Fibroblast of pulmonary artery (primary cell): ENCODE measurements at places on chromosomes 5 and 9.
A peak's percentile ranks its signal among the peaks of the same experiment; 100 is the strongest.

DNA sequence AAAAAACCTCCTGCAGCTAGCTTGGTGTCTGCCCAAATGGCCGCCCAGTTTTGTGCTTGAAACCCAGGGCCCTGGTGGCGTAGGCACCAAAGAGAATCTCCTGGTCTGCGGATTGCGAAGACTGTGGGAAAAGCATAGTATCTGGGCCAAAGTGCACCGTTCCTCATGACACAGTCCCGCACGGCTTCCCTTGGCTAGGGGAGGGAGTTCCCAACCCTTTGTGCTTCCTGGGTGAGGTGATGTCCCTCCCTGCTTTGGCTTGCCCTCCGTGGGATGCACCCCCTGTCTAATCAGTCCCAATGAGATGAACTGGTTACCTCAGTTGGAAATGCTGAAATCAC lies 83.0 kb upstream of the JAK2 start:
- DNase-seq = no peak

DNA sequence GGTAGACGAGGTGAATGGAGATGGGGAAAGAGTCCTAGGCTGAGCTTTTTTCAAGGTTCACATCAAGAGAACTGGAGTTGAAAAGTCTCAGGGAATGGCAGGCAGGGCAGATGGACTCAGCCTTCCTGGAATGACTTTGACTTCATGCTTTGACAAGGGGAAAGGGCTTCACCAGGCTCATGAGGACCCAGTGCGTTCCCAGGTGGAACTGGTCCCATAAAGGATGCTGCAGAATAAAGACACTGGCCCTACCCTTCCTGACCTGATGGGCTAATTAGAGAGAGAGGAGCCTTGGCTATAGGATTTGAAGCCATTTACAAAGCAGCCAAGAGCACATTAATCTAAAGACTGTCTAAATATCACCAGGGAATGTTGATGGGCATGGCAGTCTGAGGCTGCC lies 63.8 kb downstream of the IL31RA start:
- DNase-seq = no peak

DNA sequence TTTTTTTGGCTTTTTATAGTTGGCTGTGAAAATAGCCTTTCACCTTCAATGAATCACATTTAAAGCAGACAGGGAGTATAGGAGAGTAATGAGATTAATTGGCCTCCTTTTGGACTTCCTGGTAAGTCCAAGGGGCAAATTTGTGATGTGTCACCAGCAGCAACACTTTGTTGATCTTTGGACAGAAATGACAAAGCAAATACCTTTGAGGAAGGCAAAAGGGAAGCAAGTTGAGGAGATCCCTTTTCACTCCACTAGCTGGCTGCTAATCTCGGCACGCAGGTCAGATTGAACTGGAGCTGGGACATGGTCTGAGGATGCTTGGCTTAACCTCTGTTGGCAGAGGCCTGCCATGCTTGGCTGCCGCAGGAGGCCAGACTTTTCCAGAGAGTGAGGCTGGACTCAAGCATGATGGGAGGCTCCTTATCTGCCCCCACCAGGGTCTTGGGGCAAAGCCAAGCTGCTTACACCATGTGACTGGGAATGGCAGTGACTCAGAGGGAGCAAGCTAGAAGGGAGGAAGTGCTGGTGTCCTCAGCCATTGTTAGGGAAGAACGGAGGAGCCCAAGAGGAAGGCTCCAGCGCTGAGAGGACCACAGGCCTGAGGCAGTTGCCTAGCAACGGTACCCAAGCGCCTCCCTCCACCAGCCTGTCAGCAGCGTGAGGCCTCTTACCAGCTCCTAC lies 174.5 kb upstream of the MAP1B start:
- peak; percentile 94 for DNase-seq

DNA sequence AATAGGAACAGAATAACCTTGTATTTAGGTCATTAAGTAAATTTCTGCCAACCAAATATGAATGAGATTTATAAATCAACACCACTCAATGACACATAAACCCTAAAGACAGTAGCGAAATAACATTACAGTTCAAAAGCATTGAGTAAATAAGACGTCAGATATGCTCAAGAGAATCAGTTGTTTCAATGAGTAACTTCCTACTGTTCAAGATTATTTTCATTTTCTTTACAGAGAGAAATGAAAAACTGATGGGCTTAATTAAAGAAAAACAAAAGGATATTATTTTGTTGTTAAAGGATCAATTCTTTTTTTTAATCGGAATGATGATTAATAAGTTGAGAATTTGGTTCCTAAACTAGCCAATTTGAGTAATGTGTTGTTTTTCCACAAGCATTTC lies 150.1 kb downstream of the BNC2 start:
- peak; percentile 47 for DNase-seq

- DNase-seq = no peak
Observed at GRCh38 chr5:157113002-157113401, 4.2 kb upstream of the HAVCR2 start.

DNA sequence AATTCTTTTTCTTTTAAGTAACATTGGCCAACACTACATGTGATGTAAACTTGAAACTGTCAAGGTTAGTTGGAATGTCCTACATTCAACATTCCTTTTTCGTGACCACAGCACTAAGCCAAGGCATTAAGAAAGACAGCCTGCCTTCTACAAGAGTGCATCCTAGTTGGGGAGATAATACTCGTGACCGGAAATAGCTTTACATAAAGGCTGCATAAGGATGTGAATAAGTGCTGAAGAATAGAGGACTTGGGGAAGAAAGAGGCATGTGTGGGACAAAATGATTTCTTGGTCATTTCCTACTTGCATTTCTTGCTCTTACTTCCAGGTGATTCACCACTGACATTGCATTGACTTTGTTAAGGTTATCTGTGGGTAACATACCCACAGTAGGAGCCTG lies 282.0 kb downstream of the DMRT2 start:
- peak; percentile 1 for DNase-seq

GRCh38 chr9:68704814-68705530 lies at the start of gene PIP5K1B:
TSS of gene PIP5K1B (plus strand) at chr9:68705240. CDS start at chr9:68822615, 117,375 bp downstream.
- DNase-seq = peak; percentile 40

- DNase-seq = no peak
Observed at GRCh38 chr5:108206707-108207106, 175.2 kb downstream of the FBXL17 start.

GRCh38 chr5:1510631-1511030 lies 13.1 kb downstream of the LPCAT1 start:
- no peak for DNase-seq

GRCh38 chr5:35284364-35284763 lies 54.1 kb upstream of the PRLR start:
- no peak for DNase-seq

DNA sequence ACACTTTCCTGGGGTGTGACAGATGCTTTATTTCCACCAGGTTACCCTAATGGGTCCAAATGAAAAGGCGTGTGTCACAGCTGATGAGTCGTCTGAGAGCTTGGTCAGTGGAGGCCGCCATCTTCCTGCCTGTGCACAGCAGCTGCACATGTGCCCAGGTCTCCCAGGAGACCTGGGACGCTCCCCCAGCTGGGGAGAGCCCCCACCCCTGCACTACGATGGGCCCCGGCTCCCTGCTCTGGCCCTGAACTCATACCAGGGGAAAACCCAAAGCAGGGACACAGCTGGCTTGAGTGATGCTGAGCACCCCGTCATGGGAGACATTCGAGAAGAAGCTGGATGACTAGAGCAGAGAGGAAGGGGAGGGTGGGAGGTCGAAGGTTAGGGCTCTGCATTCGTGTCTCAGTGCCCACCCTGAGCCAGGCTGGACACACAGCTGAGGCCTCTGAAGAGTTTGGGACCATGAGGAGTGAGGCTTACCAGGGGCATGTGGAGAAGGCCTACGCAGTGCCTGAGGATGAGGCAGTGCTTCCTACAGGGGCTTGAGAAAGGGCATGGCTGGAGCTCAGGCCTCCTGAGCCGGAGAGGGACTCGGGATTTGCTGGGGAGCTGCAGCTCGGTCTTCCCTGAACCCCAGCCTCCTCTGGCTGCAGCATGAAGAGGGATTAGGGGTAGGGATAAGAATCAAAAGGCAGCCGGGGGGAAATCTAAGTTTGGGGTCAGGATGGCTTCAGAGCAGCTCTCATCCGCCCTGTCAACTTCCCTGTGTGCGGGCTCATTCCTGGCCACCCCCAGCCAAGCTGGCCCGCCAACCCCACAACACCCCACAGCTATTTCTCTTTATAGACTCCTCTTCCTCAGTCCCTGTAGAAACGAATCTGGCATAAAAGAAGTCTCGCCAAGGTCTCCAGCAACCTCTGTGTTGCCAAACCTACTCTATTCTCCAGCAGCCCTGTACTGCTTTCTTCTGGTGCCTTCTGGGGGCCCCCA lies 42.2 kb upstream of the RNU6ATAC start:
- DNase-seq = no peak

- no peak for DNase-seq
Observed at GRCh38 chr5:101326766-101327165, 423.7 kb upstream of the ST8SIA4 start.

- no peak for DNase-seq
Observed at GRCh38 chr9:8136477-8136876, 336.9 kb upstream of the DMAC1 start.

GRCh38 chr5:171395042-171395441 lies 7.4 kb downstream of the NPM1 start:
- no peak for DNase-seq

GRCh38 chr5:91494447-91494996 lies 111.4 kb upstream of the ARRDC3 start:
- DNase-seq = no peak

DNA sequence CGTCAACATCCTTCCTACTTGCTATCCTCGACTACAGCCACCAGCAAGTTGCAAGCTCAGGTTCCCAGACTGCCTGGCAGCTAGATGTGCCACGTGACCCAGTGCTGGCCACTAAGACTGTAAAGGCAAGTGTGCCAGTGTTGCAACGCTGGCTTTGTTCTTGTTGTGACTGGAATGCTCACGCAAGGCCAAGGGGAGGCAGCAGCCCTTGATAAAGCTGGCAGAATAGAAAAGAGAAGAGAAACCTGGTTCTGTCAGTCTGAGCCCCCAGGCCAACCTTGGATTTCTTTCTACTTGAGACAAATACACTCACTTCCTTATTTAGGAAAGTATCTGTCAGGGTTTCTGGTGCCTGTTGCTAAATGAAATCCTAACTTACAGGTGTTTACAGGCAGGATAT lies 113.0 kb downstream of the KLHL3 start:
- DNase-seq = peak; percentile 41

DNA sequence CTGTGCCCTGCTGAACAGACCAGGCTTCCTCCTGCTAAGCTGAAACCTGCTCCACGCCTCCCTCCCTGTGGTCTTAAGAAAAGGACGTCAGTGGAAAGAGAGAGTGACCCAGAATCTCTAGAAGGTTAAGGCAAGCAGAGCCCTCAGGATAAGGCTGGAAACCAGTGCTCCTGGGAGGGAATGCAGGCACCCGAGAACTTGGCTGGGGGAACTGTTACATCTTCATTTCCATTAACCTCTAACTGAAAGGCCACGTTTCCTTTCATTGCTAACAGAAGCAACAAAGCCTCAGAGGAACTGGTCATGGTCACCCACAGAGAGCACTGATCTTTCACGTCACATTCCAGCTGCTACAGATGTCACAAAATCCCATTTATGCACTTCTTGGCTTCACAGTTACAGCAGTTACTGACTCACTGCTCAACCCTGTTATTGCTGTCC lies 26.1 kb upstream of the AKNA start:
- DNase-seq = peak; percentile 24

- DNase-seq = no peak
Observed at GRCh38 chr9:90419221-90419851, 223.3 kb downstream of the DIRAS2 start.

DNA sequence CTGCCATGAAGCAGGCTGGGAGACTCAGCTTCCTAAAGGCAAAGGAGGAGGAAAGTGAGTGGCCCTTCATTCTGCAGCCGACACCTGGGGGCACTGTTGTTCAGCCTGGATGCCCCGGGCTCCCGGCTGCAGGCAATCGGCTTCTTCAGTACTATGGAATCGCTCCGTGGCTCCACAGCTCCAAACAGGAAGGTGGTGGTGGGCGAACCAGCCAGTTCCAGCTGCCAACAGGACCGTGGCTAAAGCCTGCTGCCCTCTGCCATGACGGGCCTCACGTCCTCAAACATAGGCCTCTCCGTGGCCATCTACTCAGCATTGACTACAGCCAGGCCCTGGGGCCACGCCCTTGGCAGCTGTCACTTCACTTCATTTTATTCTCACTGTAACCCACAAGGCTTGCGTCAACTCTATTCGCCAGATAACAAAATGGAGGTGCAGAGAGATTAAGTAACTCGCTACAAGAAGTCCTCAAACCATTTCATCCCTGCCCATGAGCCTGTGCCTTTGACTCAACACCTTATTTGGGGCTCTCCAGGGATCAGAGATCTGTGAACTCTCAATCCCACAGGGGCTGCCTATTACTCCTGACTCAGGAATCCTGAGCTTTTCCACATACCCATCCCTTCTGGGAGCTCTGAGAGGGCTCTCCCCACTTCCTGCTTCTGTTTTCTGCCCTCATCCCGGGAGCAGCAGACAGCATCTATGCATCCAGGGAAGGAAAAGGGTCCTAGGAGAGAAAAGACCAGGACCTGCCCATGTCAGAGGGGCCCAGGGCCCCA lies 38.0 kb downstream of the PAX5 start:
- peak; percentile 73 for DNase-seq

- no peak for DNase-seq
Observed at GRCh38 chr5:544675-545355, 20.6 kb upstream of the SLC9A3 start.

DNA sequence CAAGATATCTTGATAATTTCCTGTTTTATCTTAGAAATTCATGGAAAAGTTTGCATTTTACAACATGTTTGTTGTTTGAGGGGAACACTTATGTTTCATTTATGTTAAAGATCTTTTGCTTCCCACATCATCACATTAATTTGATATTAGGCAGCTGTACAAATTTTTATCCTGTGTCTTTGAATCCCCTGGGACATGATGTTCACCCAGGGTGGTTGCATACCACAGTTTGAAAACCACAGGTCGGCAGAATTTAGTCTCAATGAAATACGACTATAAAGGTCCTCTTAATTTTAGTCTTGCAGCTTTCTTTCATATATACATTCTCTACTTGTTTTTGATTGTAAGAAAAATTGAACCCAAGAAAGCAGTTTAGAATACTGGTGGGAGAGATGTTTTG lies 3.7 kb downstream of the NAA35 start:
- no peak for DNase-seq

DNA sequence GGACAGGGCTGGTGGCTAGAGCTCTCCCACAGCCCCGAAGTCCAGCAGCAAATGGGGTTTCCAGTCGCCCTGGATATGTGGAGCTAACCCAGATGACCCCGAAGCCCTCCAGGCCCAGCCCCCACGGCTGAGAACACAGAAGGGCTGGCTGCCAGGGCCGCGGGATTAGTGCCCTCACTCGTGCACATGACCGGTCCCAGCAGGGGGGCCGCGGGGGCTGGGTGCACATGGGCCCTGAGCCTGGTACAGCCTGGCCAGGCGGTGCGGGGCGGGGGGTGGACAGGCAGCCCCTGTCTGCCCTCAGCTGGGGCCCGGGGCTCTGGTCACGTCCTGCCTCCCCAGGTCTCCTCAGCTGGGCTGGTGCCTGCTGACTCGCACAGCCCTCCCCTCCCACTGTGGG lies 5.9 kb downstream of the SSNA1 start:
- DNase-seq = no peak

DNA sequence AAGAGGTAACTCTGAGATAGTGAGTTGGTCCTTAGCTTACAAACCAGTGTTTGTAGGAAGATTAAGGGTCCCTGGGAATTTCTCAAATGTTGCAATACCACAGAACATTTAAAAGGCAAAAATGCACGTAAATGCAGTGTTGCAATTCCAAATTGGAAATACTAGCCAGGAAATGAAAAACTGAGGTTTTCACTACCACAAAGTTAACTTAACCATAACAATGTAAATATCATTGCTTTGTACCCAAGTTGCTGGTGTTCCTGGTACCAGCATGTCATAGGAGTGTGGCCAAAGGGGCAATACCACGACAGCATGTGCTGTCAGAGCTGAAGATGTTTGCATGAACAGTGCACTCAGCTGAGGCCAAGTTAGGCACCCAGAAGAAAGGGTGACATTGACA lies 382.9 kb downstream of the GLIS3 start:
- peak; percentile 93 for DNase-seq
